Activated CD4-positive, alpha-beta T cell treated with anti-CD3 and anti-CD28 coated beads for 4 hours (primary cell): ENCODE measurements at places on chromosomes 5 and 9.

GRCh38 chr9:13436591-13436990 lies 157.1 kb upstream of the MPDZ start:
- no peak for DNase-seq

DNA sequence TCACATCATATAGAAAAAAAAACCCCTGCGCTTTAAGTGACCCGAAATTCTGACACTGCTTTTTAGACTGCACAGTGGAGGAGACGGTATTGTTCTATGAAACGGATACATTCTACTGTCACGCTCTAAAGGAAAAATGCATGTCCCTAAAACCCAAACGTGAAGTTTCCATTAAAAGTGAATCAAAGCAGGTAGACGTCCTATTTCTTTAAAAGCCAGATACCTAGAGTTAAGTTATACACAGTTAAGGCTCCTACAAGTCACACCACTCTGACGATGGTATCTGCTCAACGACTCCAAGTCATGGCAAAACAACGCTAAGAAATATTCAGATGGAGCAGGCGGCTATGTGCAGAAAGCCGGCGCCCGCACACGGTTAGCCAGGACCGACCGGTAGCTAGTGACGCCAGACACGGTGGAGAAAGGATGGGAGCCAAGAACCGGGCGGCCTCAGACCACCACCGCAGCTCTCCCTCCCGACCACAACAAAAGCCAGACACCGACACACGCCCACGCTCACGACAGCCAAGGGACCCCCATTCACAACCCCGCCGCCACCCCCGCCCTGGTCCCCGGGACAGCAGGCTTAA lies 734 bp downstream of the SKP1 start:
- no peak for DNase-seq

DNA sequence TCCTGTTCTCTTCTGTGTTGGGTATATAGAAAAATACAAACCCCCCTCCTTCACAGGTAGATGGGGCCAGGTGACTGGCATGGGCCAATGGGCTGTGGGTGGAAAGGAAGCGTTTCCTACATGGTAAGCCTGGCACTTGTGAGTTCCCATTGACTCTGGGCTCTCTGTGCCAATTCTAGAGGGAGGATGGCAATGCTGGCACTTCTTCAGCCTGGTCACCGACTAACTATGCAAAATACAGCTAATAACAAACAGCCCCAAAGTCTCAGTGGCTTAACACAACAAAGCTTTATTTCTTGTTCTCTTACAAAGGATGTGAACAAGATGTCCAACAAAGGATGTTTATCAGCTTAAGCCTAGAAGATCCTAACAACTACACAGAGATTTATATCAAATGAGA lies 258.1 kb downstream of the SYK start:
- DNase-seq, result no peak

DNA sequence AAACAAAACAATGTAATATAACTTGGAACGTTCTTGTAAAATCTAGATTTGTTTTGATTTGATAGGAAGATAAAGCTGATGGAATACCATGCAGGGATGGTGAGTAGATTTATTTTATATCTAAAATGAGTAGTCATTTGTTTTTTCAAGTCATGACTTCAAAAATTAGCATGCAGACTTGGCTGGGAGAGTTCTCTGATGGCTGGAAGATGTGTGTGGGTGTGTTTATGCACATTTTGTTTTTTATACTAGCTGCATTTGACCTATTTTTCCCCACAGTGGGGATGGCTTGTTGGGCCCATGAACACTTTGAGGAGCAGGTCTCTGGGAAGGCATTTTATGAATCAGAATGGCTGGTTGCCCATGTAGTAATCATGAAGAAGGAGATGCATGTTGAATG lies 109.2 kb downstream of the MTRR start:
- no peak for DNase-seq

- DNase-seq, result no peak
Measured at GRCh38 chr9:7166074-7166473, 408.3 kb downstream of the KDM4C start.

DNA sequence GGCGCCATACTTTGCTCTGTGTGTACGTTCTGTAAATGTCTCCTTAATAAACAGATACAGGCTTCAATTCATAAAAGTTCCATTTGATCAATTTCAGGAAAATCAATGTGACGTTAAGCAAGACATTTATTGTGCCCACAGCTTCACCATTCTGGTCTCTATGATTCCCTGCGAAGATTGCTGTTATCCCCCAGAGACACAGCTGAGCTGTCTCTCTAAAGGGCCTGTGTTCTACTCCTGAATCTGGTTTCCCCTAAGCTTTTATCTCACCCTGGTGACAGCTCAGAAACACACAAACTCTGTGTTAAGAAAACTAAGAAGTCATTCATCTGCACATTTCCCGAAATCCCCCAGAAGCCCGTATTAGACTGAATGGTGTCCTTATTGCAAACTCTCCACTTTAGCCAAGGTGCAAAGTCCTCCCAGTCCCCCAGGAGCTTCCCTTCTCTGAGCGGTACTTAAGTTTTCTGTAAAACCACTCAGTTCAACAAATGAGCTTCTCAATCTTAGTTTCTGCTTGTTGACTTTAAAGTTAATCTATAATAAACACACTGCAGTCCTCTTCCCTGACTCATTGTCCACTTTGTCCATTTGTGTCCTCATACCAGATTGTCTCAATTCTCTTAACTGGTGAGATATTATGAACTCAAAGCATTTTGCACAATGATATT lies 1.4 kb upstream of the C5orf15 start:
- DNase-seq, result no peak

DNA sequence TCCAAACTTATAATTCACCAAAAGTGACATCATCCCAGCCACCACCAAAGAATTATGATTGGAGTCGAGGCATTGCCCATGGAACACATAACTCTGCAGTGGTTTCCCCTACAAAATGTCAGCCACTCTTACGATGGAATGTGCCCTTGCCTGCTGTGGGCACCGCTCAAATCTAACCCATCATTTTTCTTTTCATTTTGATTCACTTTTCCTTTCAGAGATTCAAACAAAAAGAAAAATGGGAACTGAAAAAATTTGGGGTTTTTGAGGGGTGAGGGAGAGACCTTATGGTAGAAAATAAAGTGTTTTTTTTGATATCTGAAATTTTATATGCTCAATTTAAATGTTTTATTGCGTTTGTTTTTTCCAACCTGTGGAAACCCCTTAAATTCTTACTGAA lies 28.1 kb downstream of the SMARCA2 start:
- no peak for DNase-seq

GRCh38 chr5:50717651-50718050 lies 51.2 kb downstream of the PARP8 start:
- DNase-seq, result no peak

- no peak for DNase-seq
Measured at GRCh38 chr9:9142001-9142400, 1342.4 kb upstream of the DMAC1 start.

- DNase-seq, result no peak
Measured at GRCh38 chr9:100465761-100466160, 7.2 kb upstream of the TMEFF1 start.

GRCh38 chr5:150065346-150065745 lies 21.0 kb downstream of the CSF1R start:
- DNase-seq, result no peak
